Activated naive CD4-positive, alpha-beta T cell treated with Interleukin-2 at 50 U/mL for 16 hours (primary cell): ENCODE measurements at places on chromosomes 16 and 17.
A peak's percentile ranks its signal among the peaks of the same experiment; 100 is the strongest.

DNA sequence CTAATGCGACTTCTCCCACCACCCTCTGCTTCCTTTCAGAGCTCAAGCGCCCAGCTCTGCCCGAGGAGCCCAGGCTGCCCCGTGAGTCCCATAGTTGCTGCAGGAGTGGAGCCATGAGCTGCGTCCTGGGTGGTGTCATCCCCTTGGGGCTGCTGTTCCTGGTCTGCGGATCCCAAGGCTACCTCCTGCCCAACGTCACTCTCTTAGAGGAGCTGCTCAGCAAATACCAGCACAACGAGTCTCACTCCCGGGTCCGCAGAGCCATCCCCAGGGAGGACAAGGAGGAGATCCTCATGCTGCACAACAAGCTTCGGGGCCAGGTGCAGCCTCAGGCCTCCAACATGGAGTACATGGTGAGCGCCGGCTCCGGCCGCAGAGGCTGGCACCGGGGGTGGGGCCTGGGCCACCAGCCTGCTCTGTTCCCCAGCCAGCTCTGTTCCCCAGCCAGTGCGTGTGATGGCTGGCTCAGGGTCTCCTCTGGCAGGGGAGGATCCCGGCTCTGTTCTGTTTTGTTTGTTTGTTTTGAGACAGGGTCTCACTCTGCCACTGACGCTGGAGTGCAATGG lies 18.7 kb downstream of the CRISPLD2 start:
- no peak for DNase-seq

DNA sequence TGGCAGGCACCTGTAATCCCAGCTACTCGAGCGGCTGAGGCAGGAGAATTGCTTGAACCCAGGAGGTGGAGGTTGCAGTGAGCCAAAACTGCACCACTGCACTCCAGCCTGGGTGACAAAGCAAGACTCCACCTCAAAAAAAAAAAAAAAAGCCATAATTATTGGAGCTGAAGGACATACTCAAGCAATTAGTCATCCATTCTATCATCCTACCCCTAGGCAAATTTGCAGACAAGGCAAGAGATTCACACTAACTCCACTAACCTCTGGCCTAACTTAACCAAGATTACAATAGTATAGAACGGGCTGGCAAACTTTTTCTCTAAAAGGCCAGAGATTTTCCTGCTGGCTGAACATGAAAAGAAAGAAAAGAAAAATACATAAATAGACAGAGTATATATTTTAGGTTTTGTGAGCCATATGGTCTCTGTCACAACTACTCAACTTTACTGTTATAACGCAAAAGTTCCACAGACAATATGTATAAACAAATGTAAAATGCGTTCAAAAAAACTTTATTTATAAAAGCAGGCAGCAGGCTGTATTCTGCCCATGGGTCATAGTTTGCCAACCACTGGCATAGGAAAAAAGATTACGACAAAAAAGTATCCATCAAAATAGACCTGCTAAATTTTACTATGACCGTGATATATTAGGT lies 29.7 kb downstream of the BRIP1 start:
- DNase-seq: no peak

DNA sequence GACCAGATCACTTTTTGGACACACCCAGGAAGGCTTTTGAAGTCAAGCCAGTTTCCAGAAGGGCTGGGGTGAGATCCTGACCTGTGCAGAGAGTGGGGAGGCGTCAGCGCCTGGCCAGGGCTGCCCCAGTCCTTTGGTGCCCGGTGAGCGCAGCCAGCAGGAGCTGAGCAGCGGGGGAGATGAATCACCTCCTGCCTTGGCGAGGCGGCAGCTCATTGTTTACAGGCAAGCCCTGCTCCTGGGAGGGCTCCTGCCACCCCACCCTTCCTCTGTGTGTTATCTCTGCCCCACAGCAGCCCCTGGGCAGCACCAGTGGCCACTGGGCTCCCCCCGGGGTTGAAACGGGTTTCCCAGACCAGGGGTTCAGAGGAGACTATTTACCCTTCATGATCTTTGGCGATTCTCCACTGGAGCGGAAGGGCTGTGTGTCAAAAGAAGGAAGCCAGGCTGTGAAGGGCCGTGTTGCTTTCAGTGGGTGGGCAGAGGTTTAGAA lies 14.1 kb upstream of the ITGB4 start:
- no peak for DNase-seq

GRCh38 chr17:50813583-50813982 lies 21.8 kb upstream of the WFIKKN2 start:
- no peak for DNase-seq

DNA sequence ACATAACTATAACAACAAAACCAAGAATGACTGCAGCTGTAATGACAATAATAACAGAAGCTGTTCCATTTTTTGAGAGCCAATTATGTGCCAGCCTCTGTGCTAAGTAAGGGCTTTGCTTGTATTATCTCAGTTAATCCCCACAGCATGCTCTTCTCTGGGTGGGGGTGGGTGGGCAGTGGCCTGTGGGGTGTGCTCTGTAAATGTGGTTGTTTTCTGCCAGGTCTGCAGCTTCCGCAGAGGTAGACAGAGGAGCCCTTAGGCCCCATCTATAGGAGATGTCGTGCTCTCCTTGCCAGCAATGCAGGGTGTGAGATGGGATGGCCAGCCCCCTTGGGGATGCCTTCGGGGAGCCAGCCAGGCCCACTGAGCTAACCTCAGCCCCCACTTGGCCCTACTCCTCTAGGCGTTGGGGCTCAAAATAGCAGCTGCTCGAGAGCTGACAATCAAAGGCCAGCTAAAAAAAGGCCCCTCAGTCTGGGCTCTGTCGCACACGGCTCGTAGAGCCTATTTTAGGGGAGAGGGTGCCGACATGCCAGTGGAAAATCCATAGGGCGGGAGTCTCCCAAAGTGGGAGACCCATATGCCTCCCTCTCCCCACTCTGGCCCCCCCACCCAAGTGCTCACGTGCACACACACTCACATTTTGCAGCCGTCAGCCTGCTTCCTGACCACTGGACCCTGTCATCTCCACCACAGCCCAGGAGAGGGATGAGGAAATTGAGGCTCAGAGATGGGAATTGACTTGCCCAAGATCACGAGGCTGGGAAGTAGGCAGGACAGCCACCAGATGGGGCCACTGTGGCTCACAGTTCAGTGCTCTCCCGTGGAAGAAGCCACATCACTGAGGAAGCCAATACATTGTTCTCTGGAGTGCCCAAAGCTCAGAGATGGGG lies 15.8 kb downstream of the CDH16 start:
- DNase-seq: no peak

DNA sequence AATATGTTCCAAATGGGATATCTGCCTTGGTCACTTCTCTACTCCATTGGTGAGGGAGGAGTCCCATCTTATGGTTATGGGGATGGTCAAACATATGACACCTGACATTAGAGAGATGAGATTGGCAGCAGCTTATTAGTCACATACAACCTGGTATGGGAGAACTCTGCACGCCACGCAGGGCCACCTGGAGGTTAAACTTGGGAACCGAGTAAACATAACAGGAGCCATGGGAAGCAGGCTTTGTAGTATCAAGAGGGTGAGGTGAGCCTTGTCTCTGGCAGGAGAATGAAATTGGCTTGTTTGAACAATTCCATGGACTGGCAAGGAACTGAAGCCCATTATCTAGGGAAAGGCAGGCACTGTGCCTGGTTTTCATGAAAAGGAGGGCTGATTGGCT lies 238.7 kb upstream of the ELAC2 start:
- DNase-seq: no peak

DNA sequence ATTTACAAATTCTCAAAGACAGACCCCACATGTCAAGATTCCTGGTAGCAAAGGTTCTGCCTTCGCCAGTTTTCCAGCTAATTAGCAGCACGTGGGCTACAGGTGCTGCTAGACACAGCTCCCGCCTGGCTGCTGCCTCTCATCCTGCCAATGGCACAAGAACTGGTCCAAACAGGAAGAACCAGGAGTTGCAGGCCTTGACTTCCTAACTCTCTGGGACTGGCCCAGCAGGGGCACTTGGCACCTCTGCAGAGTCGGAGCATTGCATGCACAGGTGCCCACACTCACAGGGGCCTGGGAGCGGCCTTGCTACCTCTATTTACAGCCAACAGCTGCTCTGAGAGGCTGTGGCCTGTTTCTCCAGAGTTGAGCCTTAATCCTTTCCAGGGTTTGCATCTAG lies 39.6 kb downstream of the TK2 start:
- DNase-seq: no peak

GRCh38 chr17:78266771-78267170 lies 35.3 kb downstream of the TMEM235 start:
- no peak for DNase-seq

- no peak for DNase-seq
These were observed 54.8 kb downstream of the VAC14 start for GRCh38 chr16:70746040-70746707.

DNA sequence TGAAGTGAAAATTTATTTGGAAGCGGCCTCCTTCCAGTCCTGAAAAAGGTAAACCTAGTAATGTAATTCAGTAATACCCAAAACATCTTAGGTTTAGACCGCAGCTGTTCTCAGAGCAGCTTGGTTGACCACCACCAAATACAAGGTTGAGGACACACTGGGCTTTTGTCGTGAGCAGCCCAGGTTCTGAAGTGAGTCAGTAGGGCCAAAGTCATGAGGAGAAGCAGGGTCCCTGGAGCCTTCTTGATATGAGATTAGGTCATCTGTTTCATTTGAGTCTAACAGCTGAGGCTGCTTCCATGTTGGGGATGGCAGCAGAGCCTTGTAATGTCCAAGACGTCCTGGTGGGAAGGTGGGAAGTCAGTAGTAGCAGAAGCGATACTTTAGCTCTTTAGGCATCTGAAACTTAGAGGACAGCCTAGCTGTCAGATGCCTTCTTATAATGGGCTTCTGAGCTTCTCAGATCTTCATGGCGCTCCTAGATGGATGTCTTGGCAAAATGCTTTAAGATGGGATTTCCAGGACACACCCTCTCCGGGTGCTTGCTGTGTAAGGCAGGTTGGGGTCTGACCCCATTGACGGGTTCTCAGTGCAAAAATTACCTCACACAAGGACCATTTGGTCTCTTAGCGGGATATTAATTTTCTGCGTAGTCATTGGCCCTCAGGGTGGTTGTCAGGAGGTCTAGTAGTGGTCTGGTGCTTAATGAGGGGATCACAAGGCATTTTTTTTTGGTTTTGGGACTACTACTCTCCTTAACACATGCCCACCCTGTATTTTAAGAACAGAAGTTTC lies 2.4 kb downstream of the ALKBH5 start:
- no peak for DNase-seq

DNA sequence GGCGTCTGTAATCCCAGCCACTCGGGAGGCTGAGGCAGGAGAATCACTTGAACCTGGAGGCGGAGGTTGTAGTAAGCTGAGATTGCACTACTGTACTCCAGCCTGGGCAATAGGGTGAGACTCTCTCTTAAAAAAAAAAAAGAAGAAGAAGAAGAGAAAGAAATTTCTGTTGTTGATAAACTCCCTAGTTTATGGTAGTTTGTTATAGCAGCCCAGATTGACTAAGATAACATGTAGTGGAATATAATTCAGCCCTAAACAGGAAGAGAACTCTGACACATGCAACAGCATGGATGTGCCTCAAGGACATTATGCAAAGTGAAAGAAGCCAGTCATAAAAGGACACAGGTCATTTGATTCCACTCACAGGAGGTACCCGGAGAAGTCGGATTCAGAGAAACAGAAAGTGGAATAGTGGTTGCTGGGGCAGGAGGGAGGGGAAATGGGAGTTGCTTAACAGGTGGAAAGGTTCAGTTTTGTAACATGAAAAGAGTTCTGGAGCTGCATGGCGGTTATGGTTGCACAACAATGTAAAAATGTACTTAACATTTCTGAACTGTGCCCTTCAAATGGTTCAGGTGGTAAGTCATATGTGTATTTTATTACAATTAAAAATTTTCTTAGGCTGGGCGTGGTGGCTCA lies 26.0 kb upstream of the PRM1 start:
- no peak for DNase-seq

DNA sequence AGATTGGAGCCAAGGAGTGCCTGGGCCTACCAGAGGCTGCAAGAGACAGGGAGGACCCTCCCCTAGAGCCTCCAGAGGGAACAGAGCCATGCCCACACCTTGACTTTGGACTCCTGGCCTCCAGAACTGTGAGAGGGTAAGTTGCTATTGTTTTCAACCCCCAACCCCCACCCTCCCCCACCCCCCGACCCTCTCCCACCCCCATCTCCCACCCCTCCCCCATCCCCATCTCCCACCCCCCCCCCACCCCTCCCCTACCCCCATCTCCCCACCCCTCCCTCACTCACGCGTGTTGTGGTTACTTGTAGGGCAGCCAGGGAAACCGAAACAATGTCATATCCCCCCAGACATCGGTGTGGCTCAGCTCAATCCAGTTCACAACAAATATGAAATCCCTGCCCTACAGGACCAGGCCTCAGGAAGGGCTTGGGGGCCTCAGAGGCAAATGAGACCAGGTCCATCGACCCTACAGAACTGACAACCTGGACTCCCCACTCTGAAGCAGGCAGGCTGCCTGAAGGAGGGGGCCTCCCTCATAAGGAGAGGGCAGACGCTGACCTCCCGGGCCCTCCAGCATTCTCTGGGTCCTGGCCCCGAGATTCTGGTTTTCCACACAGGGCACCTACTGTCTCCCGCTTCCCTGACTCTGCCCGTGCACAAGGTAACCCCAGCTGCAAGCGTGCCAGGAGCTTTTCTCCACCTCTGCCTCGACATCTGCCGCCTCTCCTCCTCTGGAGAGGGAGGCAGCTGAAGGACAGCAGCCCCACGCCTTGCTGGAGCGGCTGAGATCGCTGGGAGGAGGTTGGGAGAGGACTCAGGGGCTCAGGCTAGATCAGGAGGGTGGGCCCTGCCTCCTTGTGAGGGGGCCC lies 3.0 kb upstream of the ZCCHC14 start:
- no peak for DNase-seq

- DNase-seq: peak; percentile 64
These were observed 9.5 kb downstream of the FOXF1 start for GRCh38 chr16:86519649-86520316.

DNA sequence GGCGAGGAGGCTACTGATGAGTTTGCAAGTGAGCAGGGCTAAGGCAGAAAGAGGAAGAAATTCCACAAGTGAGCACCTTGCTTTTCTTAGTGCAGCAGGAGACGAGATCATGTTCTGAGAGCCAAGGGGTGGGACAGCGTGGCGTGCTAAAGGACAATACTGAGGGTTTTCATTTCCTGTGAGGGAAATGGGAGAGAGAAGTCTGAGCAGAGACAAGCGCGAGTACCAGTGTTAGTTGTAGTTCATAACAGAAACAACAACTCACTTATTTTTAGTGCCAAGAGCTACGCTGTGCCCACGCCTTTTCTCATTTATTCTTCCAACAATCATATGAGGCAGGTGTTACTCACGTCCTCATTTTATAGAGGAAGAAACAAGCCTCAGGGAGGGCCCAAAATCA lies 2.3 kb downstream of the SPACA3 start:
- no peak for DNase-seq

DNA sequence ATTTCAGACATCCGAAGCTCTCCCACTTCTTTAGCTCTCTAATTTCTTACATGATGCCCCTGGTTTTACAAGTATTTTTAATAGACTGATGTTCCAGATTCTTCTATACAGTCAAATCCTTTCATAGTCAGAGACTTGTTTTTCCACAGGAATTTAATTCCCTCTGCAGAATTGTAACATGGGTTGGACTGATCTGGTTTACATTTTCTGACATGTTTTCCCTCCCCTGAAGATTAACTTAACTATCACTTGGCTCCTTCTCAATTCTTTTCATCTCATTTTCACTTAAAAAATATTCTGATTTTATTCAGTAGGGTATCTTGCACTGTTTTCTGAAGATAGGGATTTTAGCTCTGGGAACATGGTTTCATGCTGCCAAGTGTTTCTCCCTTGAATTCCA lies 352.2 kb downstream of the MAF start:
- no peak for DNase-seq
